SK-N-SH treated with all-trans-retinoic acid at 6 μM for 48 hours (cell line): ENCODE measurements at places on chromosomes 5 and 9.

DNA sequence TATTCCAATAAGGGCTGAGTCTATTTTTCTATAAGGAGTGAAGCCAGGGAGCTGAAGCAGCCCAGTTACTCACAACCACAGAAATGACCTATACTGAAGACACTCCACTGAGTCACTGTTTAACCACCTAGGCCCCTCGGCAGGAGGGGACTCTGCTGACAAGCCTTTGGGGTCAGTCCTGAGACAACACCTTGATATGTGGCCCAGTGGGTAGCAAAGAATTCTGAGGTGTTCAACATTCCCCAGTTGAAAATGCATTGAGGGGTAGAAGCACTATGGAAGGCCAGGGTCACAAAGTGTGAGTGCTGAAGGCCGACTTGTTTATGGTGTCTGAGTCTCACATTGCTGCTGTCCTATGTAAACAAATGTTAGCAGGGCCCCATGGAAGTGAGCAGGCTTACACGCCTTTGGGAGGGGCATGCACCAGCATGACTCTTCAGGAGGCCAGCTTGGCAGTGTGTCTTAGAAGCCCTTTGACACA, 112.6 kb upstream of the NFIL3 start:
- no peak for ATAC-seq

DNA sequence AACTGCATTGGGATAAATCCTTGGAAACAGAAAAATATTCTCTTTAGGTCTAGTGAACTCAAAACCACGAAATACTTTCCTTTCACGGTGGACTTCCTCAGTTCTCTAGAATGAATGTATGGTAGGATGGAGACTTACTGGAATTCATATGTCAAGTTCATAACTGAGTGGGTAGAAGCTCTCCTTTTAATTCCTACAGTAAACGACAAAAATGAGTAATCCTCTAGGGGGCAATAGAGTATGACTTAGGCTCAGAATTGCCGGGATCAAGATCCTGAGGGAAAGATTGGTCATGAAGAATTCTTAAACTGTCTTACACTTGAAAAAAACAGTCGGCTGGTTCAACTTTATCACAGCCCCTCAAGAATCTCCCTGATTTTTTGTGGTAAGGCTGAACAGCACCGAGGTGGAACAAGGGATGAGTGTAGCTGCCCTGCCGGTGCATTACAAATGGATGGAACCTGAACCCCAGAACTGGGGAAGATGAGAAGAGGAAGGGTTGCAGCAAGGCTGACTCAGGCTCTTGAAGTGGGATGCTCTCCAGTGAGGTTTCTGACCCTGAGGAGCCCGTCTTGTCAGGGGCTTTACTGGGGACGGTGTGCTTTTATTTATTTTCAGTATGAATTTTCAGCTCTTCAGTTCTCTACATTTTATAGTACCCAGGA, 14.0 kb upstream of the LOX start:
- ATAC-seq = peak; percentile 58

GRCh38 chr5:76622076-76622475, 1.1 kb downstream of the F2RL2 start:
- peak; percentile 40 for ATAC-seq

- ATAC-seq = no peak
These were observed 7.6 kb upstream of the RPS14 start for GRCh38 chr5:150457121-150457520.

GRCh38 chr5:72392326-72392733, 72.2 kb downstream of the PTCD2 start:
- peak; percentile 75 for ATAC-seq
